ENCODE measurements at places on chromosomes 16 and 17.

- no peak for DNase-seq
These were observed 77.5 kb upstream of the CNTNAP4 start for GRCh38 chr16:76199681-76200220.

- no peak for DNase-seq
These were observed 80.0 kb downstream of the PCTP start for GRCh38 chr17:55830699-55831471.

DNA sequence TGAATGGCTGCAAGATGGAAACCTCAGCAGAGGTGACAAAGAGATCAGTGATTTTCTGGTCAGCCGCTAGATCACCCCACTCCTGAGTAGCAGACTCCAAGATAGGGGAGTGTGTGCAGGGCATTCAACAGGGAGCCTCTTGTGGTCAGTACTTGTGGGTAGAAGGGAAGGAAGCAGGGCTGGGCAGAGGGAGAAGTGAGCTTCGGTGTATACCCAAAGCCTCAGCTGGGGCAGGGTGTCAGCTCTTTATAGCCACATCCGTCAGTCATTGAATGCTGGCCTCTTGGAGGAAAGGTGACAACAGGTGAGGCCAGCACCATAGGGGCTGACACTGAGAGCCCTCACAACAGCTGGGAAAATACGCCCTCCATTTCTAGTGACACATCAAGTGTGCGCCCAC lies 2.2 kb upstream of the SLC12A3 start:
- DNase-seq: no peak

- DNase-seq: no peak
These were observed 8.8 kb downstream of the BEAN1 start for GRCh38 chr16:66435896-66436295.

DNA sequence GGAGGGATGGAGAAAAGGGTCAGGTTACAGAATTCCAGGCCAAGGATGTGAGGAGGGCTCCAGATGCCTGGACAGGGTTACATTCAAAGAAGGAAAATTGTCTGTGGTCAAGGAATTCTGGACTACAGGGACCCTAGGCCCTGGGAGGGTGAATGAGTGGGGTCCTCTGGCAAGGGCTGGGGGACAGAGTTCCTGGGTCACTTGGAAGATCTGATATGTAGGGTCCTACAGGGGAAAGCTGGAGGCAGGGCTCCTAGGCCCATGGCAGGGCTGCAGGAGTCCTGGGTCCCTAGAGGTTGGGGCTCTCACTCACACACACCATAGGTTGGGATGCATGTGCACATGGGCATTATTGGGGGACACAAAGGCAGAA lies 46.3 kb upstream of the ACSM2B start:
- no peak for DNase-seq
